Omental fat pad (tissue), 4 donors: ENCODE measurements at places on chromosomes 4 and X. TPM values are rescaled to one million over a fixed set of nuclear protein-coding genes. Genes with fewer than 3 reads are reported as not detected.
A peak's percentile ranks its signal among the peaks of the same experiment; 100 is the strongest.

HNRNPDL gene
- total RNA-seq, result 165 TPM

- no peak for DNase-seq
Observed at GRCh38 chr4:24094726-24095125, 204.9 kb upstream of the PPARGC1A start.

GRCh38 chr4:109334129-109335105 lies 32.0 kb upstream of the COL25A1 start:
- no peak for DNase-seq

GRCh38 chr4:2728221-2728620 lies 27.9 kb downstream of the TNIP2 start:
- no peak for DNase-seq

NHSL2 gene
- total RNA-seq, result 15.0 TPM

- no peak for DNase-seq
Observed at GRCh38 chr4:153655928-153656327, 28.2 kb upstream of the TLR2 start.

- no peak for DNase-seq
Observed at GRCh38 chr4:39237179-39237578, 54.9 kb downstream of the WDR19 start.

ZNF595 gene
- total RNA-seq, result 27.7 TPM

DGAT2L6 gene
- total RNA-seq, result not detected

IGBP1 gene
- total RNA-seq, result 43.1 TPM

GRCh38 chr4:144342949-144343760 lies 202.6 kb upstream of the GYPA start:
- no peak for DNase-seq

DNA sequence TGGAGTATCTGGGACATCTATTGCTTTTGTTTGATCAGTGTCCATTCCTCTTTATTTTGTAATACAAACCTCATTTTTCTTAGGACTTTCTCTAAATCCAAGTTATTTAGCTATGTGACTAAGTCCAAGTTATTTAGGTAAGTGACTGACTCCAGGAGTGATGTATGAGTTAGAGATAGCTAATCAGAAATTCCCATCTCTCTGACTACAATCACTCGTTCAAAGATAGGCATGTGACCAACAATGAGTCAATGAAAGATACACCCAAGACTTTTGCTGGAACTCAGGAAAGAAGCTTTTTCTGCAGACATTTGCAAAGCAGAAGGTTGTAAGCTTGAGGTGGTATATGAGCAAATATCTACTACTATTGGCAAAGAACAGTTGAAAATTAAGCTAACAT lies 72.5 kb upstream of the KCNIP4 start:
- DNase-seq, result no peak

DNA sequence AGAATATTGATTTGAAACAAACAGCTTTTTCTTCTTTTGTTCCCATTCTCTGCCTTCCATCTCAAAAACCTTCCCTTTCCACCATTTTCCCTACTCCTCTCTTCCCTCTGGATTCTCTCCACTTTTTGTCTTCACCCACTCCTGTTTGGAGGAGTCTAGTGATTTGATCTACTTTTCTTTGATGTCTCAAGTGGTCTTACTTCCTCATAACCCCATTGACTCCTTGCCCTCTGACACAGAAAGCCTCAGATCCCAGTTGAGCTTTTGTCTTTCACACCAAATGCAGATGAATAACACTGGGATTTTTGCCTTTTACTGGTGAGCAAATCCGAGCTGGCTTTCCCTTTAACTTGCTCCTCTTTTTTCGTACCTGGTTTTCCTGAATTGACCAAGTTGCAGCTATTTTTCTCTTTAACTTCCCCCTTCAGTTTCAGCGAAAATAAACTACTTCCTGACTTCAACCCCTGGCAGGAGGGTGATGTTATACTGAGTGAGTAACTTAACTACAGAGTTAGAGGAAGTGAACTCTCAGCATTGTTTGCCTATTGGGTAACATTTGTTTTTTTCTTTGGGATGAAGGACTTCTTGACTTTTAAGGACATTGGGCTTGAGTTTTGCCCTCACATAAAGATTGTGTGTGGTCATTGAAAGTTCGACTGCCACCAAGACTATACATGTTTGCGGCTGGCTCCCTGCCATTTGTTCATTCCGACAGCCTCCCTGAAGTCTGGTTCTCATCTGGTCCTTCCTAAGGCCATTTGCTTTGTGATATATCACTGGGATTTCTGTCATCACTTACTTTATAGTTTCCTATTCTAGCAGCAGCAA lies 392.8 kb upstream of the NR3C2 start:
- DNase-seq, result no peak

DNA sequence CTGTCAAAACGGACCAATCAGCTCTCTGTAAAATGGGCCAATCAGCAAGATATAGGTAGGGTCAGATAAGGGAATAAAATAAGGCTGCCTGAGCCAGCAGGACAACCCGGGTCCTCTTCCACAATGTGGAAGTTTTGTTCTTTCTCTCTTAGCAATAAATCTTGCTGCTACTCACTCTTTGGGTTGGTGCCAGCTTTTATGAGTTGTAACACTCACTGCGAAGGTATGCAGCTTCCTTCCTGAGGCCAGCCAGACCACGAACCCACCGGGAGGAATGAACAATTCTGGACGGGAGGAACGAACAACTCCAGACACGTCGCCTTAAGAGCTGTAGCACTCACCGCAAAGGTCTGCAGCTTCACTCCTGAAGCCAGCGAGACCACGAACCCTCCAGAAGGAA lies 287.8 kb downstream of the RAPGEF2 start:
- DNase-seq, result no peak

DNA sequence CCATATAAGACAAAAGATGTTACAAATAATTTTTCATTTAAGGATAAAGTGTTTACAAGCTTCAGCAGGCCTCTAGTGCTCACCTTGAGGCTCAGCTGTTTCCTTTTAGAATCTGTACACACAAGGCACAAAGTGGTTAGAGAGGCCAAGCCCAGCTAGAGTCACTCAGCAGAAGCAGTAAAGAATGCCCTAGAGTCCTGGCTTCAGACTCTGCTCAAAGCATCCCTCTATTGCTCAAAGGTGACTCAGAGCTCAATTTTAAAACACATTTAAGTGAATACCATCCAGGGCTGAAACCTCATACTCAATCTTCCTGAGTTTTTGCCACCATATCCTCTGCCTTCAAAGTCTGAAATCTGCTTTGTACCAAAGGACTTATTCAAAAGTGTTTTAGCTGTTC lies 22.6 kb upstream of the PHF8 start:
- no peak for DNase-seq

SPON2 gene
- 99.5 TPM for total RNA-seq

GC gene
- total RNA-seq, result not detected

DNA sequence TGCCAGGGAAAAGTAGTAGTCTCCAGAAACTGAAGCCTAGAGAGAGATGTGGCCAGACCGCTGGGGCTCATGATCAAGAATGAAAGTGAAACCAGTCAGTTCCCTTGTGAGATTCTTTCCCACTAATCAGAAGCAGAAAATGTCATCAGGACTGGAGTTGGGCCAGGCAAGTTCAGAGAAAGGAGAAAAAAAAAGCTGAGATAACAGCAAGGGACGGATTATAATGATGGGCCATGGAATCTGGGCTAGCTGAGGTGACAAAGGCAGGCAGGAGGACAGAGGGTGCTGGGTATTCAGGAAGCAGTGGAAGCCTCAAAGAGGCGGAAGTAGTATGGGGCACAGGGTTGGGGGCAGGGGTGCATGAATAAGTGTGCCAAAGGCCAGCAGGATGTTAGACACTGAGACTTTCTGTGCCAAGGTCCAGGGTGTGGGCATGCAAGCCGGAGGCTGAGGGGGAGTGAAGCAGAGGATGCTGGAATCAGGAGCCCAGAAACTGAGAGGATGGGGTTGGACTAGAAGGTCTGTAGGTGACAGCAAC lies 2.5 kb downstream of the CXorf38 start:
- DNase-seq, result no peak

DNA sequence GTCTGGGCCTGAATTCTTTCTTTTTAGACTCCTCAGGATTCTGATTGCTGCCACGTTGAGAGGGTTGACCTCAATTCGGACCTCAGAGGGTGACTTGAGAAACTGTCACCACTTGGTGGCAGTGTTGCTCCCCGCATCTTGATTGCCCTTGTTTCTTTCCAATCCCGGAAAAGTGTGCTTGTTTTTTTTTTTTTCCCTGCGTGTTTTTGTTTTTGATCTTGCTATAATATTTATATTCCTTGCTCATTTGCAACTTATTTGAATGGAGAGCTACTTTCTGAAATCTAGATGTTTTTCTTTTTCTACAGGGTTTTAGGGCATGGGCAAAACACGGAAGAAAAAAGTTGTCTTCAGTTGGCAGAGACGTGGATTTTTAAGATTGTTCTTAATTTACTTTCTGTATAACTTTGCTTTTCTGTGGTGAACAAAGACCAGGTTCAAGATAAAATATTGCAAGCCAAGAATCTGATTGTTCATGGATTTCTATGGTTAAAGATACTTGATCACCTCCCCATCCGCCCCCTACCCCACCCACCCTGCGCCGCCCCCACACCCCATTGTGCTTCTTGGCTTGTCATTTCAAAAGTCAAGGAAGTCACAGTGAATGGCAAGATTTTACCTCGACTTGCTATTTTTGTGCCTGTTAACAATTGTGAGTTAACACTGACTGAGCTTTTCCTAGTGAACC lies 102.0 kb downstream of the PTTG2 start:
- DNase-seq, result peak; percentile 60

- DNase-seq, result no peak
Observed at GRCh38 chrX:101410461-101410860, 2.4 kb downstream of the HNRNPH2 start.
